ENCODE measurements at places on chromosomes 5 and 9.

GRCh38 chr5:107949688-107950341, 279.1 kb upstream of the EFNA5 start:
- DNase-seq: no peak

DNA sequence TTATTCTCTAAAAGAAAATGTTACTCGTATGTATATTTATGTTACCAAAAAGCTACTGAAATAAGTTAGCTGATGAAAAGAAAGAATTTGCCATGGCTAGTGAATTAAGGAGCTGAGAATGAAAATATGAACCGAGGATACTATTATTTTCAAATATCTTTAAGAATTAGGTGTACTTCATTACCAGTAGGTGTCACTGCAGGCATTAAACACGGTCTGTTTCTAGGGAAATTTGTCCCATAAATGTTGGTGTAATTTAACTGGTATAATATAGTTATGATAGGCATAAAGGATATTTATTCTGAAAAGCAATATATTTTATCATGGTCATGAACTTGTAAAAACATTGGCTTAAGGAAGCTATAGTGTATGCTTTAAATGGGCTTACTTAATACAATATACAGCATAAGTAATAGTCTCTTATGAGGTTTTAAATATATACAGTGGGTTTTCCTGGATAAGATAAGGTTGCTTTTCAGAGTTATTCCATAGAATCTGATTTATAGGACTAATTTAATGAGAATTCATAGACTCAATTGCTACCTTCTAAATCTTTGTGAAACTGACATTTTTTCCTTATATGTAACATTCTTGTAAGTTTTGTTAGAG, 72.4 kb upstream of the MPDZ start:
- DNase-seq: no peak

DNA sequence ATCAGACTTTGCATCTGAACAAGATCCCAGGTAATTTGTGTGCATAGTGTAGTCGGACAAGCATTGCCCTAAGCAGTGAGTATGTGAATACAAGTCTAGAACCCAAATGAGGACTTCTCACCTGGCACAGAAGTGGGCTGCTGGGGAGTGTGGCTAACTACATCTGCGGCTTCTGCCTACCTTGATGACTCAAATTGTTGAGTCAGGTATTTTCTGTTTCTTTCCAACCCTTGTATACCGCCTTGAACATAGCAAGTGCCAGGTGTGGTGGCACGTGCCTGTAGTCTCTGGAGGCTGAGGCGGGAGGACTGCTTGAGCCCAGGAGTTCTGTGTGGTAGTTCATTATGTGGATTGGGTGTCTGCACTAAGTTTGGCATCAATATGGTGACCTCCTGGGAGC, 7.9 kb upstream of the JADE2 start:
- no peak for DNase-seq

DNA sequence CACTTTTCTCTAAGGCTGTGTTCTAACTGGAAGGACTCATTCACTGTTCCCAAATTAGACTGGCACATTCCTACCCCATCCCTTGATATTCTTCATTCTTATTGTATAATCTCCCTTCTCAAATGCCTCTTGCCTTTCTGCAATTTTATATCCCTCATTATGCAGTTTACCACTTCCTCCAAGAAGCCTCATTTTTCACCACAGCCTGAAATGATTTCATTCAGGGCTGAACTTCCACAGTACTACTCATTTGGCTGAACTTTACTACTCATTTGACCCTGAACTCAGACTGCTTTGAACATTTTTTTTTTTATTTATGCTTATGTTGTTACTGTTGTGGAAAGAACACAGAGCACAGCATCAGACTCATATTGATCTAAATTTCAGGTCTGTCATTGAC, 32.7 kb downstream of the GRIA1 start:
- DNase-seq: no peak

DNA sequence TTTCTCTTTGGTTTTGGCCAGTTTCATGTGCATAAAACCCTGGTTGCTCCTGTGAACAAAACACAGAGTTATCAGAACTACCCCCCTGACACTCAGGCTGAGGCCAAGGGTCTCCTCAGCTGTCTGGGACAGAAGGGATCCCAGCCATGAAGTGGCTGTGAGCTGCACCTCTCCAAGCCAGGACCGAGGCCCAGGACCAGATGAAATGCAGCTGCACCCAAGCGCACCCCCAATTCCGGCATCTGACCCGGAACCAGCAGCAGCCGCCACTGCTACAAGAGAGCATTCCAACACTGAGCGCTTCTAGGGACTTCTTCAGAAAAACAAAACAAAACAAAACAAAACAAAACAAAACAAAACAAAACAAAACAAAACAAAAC, 16.0 kb upstream of the SLC25A51 start:
- no peak for DNase-seq

DNA sequence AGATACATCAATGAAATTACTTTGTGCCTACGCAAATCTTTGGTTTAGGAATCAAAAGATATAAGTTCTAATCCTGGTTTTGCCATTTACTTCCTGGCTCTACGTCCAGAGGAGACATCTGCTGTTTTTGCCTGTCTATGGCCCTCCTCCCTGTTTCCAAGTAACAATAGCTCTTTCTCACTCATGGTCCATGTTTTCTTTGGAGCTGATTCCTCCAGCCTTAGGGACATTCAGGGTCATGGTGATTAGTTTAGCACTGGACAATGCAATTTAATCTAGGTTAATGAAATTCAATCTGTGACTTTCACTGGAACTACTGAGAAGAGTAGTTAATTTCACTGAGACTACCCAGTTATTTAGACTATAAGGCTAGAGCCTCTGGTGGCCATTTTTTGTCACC, 170.6 kb downstream of the SEMA6A start:
- DNase-seq: no peak

DNA sequence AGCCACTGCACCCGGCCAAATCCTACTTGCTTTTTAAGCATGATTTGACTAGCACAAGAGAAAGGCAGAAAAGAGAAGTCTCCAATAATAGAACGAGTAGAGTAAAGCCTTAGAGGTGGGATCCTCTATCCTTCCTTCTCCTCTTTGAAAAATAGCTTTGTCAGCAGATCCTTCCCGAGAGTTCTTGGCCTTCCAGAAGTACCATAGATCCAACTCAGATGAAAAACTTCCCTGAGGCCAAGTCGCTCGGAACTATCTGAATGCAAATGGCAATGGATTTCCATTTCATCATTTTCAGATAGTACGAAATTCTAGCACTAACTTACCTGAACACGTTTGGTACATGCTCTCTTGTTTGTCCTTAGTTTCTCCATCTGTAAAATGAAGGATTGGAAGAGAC, 52.0 kb upstream of the SLIT3 start:
- DNase-seq: no peak

- no peak for DNase-seq
Measured at GRCh38 chr9:132183134-132183533, 21.3 kb downstream of the NTNG2 start.

DNA sequence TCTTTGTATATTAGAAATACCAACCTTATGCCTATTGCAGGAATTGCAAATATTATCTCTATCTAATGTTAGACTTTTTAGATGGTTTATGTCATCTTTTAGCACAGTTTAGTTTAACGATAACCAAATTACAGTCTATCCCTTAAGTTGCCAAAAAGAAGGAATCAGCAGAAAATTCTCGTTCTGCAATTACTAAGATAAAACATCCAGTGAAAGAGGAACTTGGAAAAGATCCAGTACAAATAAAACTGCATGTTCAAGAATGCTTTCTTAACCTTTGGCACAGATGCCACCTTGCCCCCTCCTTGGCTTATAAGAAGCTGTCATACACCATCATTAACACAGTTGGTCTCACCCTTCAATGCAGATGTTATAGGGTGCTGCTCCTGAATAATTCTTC, 124.0 kb downstream of the SEMA5A start:
- DNase-seq: no peak

- peak; percentile 57 for DNase-seq
Measured at GRCh38 chr9:5459289-5459829, 9.0 kb downstream of the CD274 start.

DNA sequence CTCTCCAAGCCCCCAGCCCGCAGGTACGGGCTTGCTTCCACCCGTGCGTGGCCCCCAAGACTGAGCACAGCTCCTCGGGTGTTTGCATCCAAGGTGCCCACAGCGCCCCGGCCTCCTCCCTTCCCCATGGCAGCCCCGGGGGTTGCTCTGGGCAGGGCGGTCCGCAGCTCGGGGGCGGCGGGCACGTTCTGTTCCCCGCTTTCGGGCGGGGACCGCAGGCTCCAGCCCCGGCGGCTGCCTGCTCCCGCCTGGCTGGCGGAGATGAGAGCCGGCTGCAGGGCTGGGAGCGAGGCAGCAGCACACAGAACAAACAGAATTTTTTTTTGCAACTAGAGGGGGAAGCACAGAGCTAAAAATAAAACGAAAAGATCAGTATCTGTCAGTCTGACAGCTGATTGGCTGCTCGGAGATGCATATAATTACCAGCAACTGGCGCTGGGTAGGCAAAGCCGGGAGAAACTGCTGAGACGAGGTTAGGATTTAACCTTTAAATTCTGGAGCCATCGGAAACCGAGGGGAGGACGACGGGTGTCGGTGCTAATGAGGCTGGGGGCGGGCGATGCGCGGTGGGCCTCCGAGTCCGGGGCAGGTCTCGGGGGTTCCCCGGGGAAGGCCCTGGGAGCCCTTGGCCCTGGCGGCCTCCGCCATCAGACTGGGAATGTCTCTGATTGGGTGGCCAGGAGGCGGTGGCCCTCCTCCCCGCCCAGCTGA, 142.7 kb upstream of the IER5L start:
- DNase-seq: peak; percentile 63

DNA sequence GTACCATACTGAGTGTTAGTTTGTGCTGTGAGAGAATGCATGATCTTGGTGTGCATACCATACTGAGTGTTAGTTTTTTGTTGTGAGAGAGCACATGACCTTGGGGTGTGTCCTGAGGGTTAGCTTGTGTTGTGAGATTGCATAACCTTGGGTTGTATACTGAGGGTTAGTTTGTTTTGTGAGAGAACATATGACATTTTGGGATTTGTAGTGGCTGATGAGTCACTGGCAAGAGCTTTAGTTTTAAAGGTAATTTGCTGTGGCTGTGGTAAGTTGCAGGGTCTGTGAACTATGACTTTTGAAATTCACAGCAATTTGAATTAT, 1068.3 kb upstream of the EDIL3 start:
- DNase-seq: no peak

- DNase-seq: no peak
Measured at GRCh38 chr5:81904166-81904565, 67.7 kb upstream of the ATG10 start.

GRCh38 chr9:9913276-9913832, 699.4 kb downstream of the PTPRD start:
- DNase-seq: no peak

DNA sequence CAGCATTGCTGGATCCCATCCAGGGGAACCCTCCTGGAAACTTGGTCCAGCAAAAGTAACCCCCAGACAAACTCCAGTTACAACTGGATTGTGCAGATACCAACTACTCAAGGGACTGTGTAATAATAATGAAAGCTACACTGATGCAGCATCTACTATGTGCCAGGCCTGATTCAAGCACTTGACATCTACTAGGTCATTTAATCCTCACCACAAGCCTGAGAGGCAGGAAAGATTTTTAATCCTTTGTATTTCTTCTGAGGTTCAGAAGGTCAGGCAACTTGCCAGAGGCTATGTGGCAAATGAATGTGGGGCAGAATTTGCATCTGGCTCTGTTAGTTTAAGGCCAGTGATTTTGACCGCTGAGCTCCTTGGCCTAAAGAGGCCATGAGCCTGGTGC, 29.5 kb upstream of the FOXI1 start:
- no peak for DNase-seq

GRCh38 chr5:140251527-140251973, 51.4 kb downstream of the PFDN1 start:
- peak; percentile 90 for DNase-seq

DNA sequence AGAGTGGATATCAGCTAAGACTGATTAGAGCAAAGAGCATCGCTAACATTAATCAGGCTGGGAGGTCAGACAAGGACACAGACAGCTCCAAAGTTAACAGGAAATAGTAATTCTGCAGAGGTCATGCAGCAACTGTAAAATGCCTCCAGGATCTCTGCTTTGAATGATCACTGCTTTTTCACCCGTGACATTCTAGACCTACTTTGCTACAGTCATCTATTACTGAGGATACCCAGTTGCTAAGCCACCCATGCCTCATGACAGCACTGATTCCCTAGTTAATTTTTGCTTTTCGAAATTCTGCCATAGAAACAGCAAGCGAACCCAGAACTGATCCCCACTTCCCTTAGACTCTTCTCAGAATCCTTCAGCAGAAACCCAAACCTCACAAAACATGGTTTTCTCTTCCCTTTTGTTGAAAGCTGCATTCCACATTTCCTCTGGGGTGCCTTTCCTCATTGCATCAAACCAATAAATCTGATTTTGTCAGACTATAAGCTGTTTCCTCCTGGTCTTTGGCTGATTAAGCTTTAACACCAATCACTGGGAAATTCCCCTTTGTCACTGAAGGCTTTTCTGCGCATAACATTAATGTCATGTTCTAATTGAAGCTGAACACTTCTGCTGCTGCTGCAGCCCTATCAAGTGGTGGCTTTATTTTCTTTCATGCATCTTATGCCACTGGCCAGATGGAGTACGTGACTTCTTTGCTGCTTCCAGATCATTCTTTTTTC, 201.1 kb upstream of the CHD1 start:
- DNase-seq: no peak

- DNase-seq: no peak
Measured at GRCh38 chr9:80158131-80158530, 586.4 kb downstream of the TLE4 start.

- DNase-seq: no peak
Measured at GRCh38 chr5:139306628-139307379, 13.3 kb downstream of the MATR3 start.

DNA sequence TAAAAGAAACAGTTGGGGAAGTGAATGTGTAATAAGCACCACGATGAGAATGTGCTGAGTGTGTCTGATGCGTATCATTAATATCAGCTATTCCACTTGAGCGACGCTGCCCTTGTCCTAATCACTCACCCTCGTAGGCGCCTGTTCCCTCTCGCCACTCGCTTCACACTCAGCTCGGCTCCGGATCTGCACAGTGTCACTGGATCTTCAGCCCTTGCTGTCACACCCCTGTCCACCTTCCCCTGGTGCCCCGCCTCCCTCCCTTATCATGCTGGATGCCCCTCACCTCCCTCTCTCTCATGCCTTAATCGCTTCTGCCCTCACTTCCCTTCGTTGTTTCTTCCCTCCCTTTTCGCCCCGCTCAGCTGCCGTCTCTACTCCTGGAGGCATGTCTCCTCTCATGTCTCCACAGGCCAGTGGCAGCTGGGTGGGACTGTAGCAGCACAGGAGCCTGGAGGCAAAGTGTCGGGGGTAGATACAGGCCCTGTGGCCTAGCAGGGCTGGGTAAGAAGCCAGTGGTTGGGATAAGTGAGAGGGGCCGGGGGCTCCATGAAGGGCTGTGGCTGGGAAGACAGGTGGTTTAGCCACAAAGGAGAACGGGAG, 43.5 kb downstream of the ANKDD1B start:
- no peak for DNase-seq

GRCh38 chr9:4815381-4815956, 22.7 kb downstream of the RCL1 start:
- no peak for DNase-seq

GRCh38 chr5:66849803-66850202, 253.6 kb downstream of the MAST4 start:
- no peak for DNase-seq
